NCI-H510A treated with DMSO at 0.1 percent for 48 hours (cell line): ENCODE measurements at places on chromosomes 6 and 20.

GRCh38 chr6:134193536-134194498 lies 124.1 kb downstream of the SGK1 start:
- DNase-seq: no peak

- no peak for DNase-seq
These were observed 8.6 kb upstream of the HECA start for GRCh38 chr6:139126255-139126654.

- DNase-seq: no peak
These were observed 21.0 kb downstream of the TCF15 start for GRCh38 chr20:588932-589672.

DNA sequence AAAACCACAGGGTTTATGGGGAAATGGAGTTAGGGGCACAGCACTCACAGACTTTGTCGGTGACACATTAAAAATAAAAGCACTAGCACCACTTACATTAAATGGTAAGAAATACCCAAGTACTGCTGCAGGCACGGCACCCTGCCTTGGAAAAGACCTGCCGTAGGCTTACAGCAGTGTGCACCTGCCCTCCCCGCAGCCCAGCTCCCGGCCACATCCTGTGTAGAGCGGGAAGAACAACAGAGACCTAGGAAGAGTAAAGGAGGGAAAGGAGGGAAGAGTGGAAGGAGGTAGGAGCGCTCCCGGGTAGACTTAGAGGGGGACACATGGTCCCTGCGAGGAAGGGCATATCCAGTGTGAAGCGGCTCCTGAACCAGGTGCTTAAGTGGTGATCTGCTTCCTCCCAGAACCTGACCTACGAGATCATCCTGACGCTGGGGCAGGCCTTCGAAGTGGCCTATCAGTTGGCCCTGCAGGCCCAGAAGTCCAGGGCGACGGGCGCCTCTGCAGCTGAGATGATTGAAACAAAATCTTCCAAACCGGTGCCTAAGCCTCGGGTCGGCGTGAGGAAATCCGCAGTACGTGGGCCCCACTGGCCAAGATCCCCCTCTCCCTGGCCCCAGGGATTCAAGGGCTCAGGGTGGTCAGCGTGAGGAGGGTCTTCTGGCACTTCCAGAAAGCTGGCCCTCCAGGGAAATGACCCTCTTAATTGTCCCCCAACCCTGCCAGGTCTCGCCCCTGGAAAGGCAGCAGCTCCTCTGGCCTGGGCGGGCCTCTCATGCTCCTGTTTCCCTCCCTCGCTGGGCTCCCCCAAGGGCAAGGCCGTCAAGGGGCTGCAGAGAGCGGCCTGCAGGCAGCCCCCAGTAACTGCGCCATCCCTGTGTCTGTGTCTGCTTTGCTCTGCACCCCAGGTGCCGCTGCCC lies 55.5 kb downstream of the TCP11 start:
- DNase-seq: no peak

DNA sequence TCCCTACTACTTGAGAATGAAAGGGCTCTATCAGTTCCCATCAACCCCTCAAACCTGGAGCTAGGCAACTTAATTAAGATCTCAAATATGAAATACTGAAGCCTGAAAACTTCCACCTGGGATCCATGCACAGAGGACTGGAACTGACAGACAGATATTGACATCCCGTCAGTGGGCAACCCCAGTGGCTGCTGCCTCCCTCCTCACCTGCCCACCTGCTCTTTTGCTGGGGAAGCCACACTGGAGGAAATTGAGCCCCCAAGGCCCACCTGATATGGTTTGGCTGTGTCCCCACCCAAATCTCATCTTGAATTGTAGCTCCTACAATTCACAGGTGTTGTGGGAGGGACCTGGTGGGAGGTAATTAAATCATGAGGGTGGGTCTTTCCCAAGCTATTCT lies 192.8 kb downstream of the LRFN2 start:
- no peak for DNase-seq

GRCh38 chr6:99668036-99668705 lies 61.5 kb downstream of the PRDM13 start:
- DNase-seq: peak; percentile 0

GRCh38 chr6:155026022-155026705 lies 31.0 kb downstream of the TIAM2 start:
- DNase-seq: no peak

GRCh38 chr20:57062696-57063270 lies 203.7 kb downstream of the BMP7 start:
- no peak for DNase-seq

- DNase-seq: no peak
These were observed 443.1 kb upstream of the FLRT3 start for GRCh38 chr20:14780508-14780907.

DNA sequence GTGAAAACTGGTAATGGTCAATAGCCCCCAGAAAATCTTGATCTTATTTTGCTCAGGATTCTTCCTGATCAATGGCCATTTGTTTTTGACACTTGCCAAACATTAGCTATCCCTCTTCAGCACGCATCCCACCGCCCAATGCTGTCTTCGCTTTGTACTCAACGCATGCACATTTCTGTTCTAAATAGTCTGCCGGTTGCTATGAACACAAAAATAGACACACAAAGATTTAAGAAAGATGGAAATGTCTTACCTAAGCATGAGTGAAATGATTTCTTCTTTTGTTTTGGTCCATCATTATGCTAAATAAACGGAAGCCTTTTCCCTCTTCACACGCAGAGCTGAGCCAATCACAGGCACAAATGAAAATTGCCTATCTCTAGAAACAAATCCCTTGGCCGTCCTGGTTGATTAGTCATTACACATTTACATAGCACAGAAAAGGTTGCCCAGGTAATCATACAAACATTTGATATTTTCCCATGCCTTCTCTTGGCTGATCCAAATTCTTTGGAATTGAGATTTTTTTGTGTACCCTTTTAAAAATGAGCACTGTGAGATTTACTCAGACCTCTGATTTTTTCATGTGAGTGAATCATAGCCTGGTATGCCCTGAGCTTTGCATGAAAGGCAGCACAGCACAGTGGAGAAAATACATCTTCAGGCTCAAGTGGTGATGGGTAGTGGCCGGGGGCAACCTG lies 70.5 kb upstream of the FAM184A start:
- DNase-seq: no peak

DNA sequence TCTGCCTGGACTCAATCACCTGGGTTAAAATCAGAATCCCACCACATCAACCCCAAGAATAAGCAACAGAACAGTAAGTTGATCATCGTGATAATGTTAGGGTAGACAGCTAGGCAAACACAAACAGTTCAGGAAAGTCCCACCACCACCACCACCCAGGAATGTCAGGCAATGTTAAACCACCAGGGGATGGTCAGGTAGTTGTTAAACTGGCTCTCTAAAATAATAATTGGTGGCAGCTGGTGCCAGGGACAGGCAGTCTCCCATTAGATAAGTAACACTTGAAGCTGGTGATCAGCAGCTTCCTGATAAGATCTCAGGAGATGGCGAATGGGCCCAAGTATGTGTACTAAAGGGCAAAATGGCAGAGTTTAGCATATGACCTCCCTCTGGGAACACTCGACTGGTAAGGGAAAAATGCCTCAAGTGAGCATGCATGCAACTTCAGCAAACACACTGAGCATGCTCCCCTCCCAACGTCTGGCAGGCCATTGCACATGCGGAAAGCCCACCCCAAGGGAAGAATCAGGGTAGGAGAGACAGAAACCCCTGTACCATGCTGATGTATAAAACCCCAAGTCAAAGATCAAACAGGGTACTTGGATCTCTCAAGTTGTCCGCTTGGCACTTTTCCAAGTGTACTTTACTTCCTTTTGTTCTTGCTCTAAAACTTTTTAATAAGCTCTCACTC lies 66.6 kb downstream of the IPCEF1 start:
- DNase-seq: peak; percentile 18

- DNase-seq: no peak
These were observed 65.8 kb downstream of the PHACTR2 start for GRCh38 chr6:143743301-143744166.

GRCh38 chr6:122276637-122277036 lies 122.8 kb upstream of the HSF2 start:
- no peak for DNase-seq

GRCh38 chr20:38975539-38976120 lies 13.5 kb downstream of the DHX35 start:
- no peak for DNase-seq

GRCh38 chr6:159180001-159180400 lies 10.8 kb downstream of the FNDC1 start:
- DNase-seq: no peak

DNA sequence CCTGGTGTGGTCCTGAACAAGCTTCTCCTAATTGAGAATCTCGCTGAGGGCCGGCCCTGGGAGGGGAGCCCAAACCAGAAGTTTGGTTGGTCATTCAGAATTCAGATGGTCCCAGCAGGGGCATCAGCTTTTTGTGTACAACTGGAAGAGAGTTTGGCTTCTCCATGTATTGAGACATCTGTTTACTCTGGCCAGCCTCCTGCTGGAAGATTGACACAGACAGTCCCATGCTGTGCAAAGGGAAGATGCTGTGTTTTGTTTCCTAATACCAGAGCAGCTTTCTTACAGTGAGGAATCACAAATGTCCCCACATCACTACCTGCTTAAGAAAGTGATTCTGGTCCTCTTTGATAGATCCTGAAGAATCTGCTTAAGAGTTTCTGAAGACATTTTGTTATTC lies 97.8 kb downstream of the PLEKHG1 start:
- DNase-seq: no peak

DNA sequence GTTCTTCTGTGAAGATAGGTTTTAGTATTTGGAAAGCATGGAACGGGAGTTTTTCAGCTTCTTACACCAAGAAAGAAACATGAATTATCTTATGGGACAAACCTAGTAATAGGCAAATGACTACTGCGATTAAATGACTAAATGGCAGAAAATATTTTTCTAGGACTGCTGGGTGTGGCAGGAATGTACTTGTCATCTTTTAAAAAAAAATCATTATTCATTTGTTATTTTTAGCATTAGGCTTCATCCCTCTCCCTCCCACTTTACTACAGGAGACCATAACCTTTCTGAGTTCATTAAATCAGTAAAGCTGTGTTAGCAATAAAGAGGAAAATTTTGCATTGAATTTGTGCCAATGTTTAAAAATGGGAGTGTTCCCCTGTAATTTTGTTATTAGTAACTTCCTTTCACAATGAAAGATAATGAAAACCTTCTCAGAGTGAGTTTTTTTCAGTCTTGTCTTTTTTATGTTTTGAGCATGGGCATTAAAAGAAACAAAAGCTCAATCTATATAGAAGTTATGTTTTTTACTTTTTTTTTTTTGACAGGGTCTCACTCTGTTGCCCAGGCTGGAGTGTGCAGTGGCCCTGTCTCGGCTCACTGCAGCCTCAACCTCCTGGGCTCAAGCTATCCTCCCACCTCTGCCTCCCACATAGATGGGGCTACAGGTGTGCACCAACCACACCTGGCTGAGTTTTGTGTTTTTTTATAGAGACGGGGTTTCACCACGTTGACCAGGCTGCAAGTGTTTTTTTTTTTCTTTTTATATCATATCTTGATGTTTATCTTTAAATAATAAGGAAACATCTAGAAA lies 105.6 kb upstream of the CLDN20 start:
- DNase-seq: no peak

DNA sequence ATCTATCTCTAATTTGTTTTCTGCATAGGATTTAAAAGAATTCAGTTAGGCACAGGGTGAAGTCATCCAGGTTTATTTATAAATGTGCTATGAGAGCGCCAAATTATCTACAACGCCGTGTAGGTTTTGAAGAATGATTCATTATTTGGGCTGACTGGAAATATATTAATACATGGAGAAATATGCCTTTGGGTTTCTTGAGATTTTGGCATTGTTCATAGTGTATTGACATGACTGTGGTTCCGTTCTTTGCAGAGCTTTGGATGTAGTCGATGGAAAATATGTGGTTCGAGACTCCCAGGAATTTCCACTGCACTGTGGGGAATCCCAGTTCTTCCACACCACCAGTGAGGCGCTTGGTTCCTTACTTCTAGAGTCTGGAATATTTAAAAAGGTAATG lies 90.9 kb downstream of the CRYBG1 start:
- no peak for DNase-seq
